ENCODE measurements at places on chromosomes 4 and X. TPM values are rescaled to one million over a fixed set of nuclear protein-coding genes. Genes with fewer than 3 reads are reported as not detected.

Gene PRKG2
- 2.5 TPM for total RNA-seq

Gene SLC34A2
- total RNA-seq: not detected

Gene SORBS2
- total RNA-seq: 1.2 TPM

Gene PPEF2
- total RNA-seq: not detected

Gene CYLC1
- not detected for total RNA-seq

Gene SHISA3
- total RNA-seq: not detected

Gene CT45A3
- not detected for total RNA-seq

Gene CITED1
- not detected for total RNA-seq

Gene SLIT2
- total RNA-seq: 4.1 TPM

Gene USP17L11
- total RNA-seq: not detected

Gene JAKMIP1
- not detected for total RNA-seq

Gene UGT2B10
- not detected for total RNA-seq

Gene OTUD6A
- total RNA-seq: not detected

Gene RHOXF1
- total RNA-seq: not detected
